ENCODE measurements at places on chromosomes 7 and 10. TPM values are rescaled to one million over a fixed set of nuclear protein-coding genes. Genes with fewer than 3 reads are reported as not detected.
A peak's percentile ranks its signal among the peaks of the same experiment; 100 is the strongest.

GRCh38 chr7:11478882-11479281 is 353.1 kb downstream of the THSD7A start:
- H3K4me1 ChIP-seq = no peaks in the 10 kb centered on the region
- DNase-seq = no peak
- H3K27ac ChIP-seq = no peak overlapping the region
- H3K27me3 ChIP-seq = no peaks in the 10 kb centered on the region
- H3K36me3 ChIP-seq = no peaks in the 10 kb centered on the region
- H3K4me3 ChIP-seq = no peak overlapping the region

- H3K4me1 ChIP-seq = no peaks in the 10 kb centered on the region
- no peak overlapping the region for H3K27ac ChIP-seq
- no peaks in the 10 kb centered on the region for H3K27me3 ChIP-seq
- no peaks in the 10 kb centered on the region for H3K36me3 ChIP-seq
- no peak overlapping the region for H3K4me3 ChIP-seq
- DNase-seq = no peak
Measured at GRCh38 chr7:93515144-93515543, 59.4 kb downstream of the CALCR start.

DNA sequence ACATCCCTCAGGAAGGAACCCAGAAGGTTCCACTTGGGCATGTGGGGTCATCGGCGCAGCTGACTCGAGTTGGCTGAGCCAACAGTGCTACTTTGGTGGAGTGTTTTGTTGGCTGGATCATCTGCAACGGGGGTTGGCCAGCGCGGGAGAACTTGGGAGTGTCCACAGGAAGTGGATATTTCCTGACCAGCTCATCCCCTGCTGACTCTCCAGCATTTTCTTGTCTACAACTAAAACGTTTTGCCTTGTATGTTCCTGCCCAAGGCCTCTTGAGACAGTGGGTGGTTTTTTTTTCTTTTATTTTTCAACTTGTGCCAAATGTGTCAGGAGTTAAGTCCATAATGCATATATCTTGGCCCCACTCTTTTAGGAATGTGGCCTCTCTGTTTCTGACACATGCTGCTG is 208.6 kb downstream of the ZNF365 start:
- peak; percentile 55 for DNase-seq
- H3K4me1 ChIP-seq = no peaks in the 10 kb centered on the region
- no peak overlapping the region for H3K4me3 ChIP-seq
- no peaks in the 10 kb centered on the region for H3K36me3 ChIP-seq
- no peaks in the 10 kb centered on the region for H3K27me3 ChIP-seq

- H3K27me3 ChIP-seq = no peaks in the 10 kb centered on the region
- no peak for DNase-seq
- no peaks in the 10 kb centered on the region for H3K36me3 ChIP-seq
- no peak overlapping the region for H3K4me3 ChIP-seq
- no peak overlapping the region for H3K27ac ChIP-seq
Measured at GRCh38 chr10:6576326-6576725, 3.8 kb downstream of the PRKCQ start.

DNA sequence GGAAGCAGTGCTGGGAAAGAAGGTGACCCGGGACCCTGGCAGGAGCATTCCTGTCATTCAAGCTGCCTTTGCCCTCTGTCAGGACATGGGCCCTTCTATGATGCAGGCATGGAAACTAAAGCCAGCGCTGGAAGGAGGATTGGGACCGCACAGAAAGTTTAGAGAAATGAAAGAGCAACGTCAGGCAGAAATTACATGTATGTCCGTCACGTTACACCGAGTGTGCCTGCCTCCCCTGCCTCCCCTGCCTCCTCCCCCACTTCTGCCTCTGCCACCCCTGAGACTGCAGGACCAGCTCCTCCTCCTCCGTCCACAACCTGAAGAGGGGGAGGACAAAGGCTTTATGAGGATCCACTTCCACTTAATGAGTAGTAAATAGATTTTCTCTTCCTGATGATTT is 13.9 kb upstream of the PWWP2B start:
- H3K27ac ChIP-seq = no peak overlapping the region
- H3K4me1 ChIP-seq = no peaks in the 10 kb centered on the region
- no peak overlapping the region for H3K4me3 ChIP-seq
- DNase-seq = no peak
- no peaks in the 10 kb centered on the region for H3K36me3 ChIP-seq

GRCh38 chr7:34844406-34844805 is 186.4 kb downstream of the NPSR1 start:
- H3K27ac ChIP-seq = no peak overlapping the region
- no peaks in the 10 kb centered on the region for H3K4me1 ChIP-seq
- no peaks in the 10 kb centered on the region for H3K27me3 ChIP-seq
- no peak overlapping the region for H3K4me3 ChIP-seq
- no peaks in the 10 kb centered on the region for H3K36me3 ChIP-seq
- DNase-seq = no peak

The OPN1SW gene
- total RNA-seq = not detected

DNA sequence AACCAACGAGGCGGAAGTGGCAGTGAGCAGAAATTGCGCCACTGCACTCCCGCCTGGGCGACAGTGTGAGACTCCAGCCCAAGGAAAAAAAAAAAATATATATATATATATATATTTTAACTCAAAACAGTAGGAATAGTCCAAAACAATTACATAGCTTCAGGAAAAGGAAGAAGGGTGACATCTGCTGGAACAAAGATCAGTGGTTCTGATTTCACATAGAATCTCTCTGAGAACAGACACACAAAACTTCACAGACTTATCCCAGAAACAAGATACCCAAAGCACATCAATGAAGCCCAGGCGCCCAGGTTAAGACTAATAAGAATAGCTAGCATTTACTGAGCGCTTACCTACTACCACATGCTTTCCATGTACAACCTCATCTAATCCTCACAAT is 45.0 kb downstream of the DNMBP start:
- no peaks in the 10 kb centered on the region for H3K36me3 ChIP-seq
- no peak overlapping the region for H3K4me3 ChIP-seq
- no peaks in the 10 kb centered on the region for H3K27me3 ChIP-seq

DNA sequence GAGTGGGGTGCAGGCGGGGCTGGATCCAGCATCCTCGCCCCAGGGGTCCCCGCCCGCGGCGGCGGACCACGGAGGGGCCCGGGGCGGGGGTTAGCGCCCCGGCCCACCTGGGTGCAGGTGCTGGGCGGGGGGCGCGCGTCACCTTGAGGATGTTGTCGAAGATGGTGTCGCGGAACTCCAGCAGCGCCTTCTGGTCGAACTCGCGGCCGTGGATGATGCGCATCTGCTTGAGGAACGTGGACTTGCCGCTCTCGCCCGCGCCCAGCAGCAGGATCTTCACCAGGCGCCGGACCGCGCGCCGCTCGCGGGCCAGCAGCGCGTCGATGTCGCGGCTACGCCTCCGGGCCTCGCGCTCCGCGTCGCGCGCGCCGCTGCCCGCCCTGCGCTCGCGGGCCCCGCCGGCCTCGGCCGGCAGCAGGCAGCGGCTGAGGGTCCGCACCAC is 376 bp downstream of the GNA12 start:
- no peak for DNase-seq
- peaks cover 4% of the 10 kb centered on the region for H3K36me3 ChIP-seq
- H3K27ac ChIP-seq = no peak overlapping the region

- H3K36me3 ChIP-seq = no peaks in the 10 kb centered on the region
- no peak overlapping the region for H3K27ac ChIP-seq
- H3K4me1 ChIP-seq = no peaks in the 10 kb centered on the region
- no peaks in the 10 kb centered on the region for H3K27me3 ChIP-seq
- no peak for DNase-seq
Measured at GRCh38 chr10:8221451-8221850, 167.0 kb downstream of the GATA3 start.

The FOXI2 gene
- total RNA-seq = 0.59 TPM

The PIK3AP1 gene
- total RNA-seq = 21.3 TPM

- no peak for DNase-seq
- H3K4me1 ChIP-seq = no peaks in the 10 kb centered on the region
- H3K27me3 ChIP-seq = no peaks in the 10 kb centered on the region
- no peak overlapping the region for H3K4me3 ChIP-seq
- no peaks in the 10 kb centered on the region for H3K36me3 ChIP-seq
Measured at GRCh38 chr10:118309911-118310310, 32.2 kb downstream of the FAM204A start.

GRCh38 chr10:91796331-91797047 is 1.7 kb upstream of the TNKS2 start:
- peak overlapping the region; percentile 97 for H3K4me3 ChIP-seq
- peak overlapping the region; percentile 97 for H3K27ac ChIP-seq
- no peaks in the 10 kb centered on the region for H3K36me3 ChIP-seq
